ENCODE measurements at places on chromosomes 7 and 10.

DNA sequence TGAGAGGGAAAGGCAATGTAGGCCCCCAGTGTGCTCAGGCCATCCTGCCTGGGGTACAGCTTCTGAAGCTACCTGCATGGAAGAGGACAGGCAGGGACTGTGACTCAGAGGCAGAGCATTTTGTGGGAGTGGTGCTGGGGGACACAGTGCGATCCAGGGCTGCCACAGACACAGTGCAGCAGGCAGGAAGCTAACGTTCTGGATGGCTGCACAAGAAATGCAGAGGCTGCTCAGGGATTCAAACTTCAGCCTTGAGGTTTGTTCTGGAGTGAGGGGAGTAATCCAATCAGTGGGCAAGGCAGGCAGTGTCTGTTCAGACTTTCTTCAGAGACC, 648.0 kb upstream of the IGFBP3 start:
- DNase-seq: no peak

- no peak for DNase-seq
Observed at GRCh38 chr10:51691135-51691534, 8.3 kb downstream of the CSTF2T start.

DNA sequence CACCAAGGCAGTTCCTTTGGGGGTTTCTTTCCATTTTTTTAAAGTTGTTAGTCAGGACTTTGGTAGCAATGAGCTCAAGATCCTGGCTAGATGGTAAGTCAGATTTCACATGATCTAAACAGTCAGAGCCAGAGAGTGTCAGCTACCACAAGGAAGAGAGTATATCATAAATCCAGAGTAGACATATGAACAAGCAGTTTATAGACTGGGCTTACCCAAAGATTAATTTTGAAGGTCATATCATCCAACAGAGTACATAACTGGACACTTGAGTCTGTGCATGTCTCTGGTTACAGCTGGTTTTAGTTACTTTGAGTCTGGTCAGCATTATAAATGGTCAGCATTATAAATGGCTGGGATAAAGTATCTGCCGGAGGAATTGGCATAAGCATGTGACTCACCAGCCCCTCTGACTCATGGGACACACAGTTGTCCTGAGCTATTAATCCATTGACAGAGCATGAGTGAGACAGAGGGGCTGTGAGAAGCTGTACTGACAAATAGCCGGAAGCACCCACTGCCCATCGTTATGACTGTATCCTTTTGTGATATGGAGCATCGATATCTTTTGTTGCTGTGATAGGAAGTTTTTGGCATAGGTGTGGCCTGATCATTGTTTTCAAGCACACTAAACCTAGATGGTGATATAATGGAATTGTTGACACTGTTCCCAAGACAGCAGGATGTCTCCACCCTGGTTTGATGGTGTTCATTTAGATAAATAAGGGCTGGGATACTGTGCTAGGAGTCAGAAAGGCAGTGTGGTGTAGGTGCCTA, 19.3 kb downstream of the PPP1R3C start:
- no peak for DNase-seq

DNA sequence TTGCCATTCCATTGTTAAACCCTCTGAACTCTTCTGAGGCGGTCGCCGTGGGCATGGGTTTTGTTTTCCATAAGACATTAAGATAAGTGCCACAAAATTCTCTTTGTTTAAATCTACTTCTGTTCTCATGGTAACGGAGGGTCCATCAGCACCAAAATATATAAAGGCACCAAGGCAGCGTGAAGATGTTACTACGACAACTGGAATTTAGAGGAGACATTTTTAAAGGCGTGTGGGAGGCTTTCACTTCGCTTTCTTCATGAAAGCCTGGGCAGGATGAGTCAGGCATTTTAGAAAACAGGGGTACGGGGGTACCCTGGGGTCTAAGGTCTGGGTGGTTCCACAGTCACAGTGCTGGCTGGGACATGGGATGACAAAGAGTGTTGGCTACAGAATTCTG, 34.0 kb downstream of the SMKR1 start:
- no peak for DNase-seq

DNA sequence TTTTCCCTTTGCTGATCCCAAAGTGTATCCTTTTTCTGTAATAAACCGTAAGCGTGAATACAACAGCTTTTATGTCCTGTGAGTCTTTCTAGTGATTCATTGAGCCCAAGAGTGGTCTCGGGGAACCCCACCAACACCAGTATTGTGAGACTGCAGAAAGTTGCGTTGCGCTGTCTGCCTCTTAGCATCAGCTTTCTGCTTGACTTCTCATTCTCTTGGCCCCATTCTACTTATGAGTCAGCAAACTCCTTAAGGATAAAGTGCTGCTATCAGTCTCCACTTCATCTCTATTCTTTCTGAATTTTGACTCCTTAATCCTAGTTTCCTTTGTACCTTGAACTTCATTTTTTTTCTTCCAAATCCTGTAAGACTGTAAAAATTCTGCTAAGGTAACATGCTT, 184.3 kb upstream of the MBL2 start:
- DNase-seq: no peak

- no peak for DNase-seq
Observed at GRCh38 chr7:57417736-57418135, 32.2 kb upstream of the ZNF716 start.

- DNase-seq: no peak
Observed at GRCh38 chr7:148014541-148014940, 576.0 kb upstream of the C7orf33 start.

- DNase-seq: no peak
Observed at GRCh38 chr10:49191349-49191748, 3.2 kb upstream of the TMEM273 start.

DNA sequence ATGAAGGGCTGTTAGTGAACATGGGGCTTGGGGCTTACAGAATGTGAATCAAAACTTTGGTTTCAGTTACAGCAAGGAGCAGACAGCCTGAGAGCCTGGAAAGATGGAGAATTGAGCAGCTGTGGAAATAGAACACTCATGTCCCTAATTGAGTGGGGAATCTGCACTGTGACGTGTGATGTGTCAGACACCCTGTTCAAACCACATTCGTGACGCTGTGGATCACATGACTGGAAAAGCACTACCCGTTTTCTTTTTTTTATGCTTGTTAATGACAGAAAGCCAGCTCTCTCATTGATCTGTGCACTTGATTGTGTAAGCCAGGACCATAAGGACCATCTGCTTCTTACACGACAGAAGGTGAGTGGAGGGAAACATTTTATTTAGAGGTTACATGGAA, 15.1 kb upstream of the TBX20 start:
- DNase-seq: no peak

DNA sequence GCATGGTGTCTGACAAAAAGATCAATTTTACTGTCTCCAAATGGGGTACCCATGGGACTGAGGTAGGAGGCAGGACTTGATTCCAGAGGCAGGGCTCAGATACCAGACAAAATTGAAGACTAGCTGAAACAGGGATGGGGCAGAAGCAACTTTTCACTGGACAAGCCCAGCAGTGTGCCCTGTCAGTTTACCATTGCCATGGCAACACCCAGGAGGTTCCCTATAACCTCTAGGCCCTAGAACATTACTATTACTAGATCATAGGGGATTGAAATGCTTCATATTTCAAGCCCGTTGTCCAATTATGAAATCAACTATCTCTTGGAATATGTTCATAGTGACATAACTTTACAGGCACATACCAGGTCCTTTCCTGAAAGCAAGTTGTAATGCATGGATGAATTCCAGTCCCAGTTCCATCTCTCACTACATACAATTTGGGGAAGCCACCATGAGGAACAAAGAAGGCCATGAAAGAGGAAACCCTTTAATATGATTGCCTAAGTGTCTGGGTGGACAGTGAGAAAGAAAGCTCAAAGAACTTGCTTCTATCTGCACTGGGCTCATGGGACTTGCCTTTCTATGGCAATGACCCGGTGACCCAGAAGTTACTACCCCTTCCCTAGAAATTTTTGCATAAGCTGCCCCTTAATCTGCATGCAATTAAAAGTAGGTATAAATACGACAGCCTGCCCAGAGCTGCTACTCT, 557.9 kb downstream of the KCNMA1 start:
- no peak for DNase-seq

GRCh38 chr7:134750083-134751062, 29.1 kb upstream of the CALD1 start:
- DNase-seq: peak; percentile 6

- DNase-seq: no peak
Observed at GRCh38 chr7:136163340-136163801, 186.2 kb upstream of the MTPN start.

DNA sequence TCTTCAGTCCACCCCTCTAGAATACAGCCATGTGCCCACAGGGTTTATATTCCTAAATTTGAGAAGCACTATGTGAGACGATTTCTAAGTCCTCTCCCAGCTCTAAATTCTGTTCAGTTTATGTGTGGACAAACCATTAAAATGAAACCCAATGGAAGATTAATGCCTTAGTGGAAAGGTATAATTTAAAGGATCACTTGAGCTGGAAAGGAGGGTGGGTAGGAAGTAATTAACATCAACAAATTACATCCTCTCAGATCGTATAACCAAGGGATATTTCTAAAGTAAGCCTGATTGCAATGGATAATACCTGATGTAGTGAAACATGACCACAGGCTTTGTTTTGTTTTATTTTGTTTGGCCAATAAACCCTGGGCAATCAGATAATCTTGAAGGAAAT, 511.0 kb upstream of the COBL start:
- no peak for DNase-seq

GRCh38 chr7:44197474-44197873, 3.3 kb upstream of the YKT6 start:
- DNase-seq: no peak

GRCh38 chr10:3797750-3798149, 12.7 kb upstream of the KLF6 start:
- DNase-seq: no peak

DNA sequence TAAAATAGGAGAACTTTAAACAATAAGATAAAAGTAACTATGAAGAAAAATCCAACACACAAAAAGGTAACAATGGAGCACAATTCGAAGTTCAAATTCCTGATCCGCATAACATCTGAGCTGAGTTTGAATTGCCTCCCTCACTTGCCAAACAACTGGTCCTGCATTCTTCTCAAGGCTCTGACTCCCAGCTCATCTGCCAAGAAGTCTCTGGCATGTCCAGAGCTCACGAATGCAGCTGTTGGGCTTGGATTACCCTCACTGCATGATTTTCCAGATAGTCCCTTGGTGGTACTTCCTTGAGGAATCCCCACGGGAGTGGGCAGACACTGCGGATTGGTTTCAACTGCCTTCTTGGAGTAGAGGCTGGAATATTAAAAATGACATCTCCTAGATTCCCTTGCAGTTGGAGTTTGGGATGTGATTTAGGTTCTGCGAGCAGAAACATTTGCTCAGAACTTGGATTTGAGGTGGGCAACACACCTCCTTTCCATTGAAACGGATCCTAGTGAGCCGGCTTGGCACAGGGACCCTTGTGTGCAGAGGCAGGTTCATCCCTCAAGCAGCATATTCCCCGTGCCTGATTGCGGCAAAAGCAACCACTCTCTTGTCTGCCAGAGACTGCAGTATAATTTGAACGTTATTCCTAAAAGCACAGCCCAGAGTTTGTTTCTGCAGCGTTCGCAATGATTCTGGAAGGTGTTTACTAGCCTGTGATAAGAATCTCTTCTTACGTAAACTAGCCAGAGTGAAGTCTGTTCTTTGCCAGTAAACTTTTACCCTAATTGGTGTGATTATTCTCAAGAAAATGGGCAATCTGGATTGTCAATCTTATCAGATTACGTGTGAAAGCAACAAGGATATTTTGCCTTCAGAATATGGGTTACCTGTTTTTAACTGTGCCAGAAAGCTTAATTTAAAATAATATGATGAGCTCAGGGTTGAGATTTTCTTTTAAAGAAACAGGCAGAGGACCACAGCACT, 23.4 kb upstream of the PRKCQ start:
- no peak for DNase-seq

DNA sequence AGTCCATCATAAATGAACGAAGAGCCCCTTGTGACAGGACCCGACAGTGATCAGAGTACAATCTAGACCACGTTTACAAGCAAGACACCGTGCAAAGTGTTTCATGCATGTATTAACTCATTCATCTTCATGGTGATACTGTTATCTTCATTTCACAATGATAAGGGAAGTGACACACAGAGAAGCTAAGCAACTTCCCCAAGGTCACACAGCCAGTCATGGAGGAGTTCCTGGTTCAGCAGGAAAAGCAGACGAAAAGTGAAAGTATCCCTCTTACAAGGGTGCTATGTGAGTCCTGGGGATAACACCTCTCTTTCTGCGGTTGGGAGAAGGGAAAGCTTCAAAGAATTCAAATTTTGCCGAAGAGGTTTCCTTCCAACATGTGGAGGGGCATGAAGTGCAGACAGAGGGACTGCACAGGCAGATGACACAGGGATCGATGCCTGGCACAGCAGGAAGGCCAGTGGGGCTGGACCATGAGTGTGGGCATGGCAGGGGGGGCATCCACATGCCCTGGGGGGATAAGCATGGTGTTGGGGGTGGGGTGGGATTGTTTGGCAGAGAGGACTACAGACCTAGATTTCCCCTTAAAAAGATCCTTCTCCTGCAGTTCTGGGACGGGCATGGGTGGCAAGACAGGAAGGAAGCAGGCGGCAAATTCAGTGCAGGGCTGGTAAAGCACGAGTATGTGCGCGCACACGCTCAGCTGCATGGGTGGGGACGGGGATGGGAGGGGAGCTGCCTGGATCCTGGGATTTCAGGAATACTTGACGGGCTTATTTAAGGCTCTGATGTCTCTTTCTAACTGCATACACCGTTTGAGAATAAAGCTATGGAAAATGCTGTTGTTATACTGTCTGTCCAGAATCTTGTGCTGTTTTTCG, 33.5 kb upstream of the DDC start:
- DNase-seq: no peak

- no peak for DNase-seq
Observed at GRCh38 chr7:77619314-77619713, 76.9 kb upstream of the RSBN1L start.

DNA sequence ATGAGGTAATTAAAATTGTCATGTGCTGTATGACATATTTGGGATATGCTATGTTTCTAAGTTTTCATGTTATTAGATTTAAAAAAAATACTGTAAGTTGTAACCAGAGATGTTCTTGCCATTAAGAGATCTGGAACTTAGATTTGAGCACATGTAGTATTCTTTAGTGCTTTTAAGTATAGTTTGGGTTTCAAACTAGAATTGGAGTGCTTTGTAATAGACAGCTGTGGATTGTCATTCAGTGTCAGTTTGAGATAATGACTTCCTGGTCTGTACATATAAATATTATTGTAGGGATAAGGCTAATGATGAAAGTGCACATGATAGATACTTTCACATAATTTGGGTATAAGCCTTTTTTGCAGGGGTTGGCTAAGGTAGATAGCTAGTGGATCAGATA, 936.2 kb downstream of the CNTNAP2 start:
- no peak for DNase-seq

DNA sequence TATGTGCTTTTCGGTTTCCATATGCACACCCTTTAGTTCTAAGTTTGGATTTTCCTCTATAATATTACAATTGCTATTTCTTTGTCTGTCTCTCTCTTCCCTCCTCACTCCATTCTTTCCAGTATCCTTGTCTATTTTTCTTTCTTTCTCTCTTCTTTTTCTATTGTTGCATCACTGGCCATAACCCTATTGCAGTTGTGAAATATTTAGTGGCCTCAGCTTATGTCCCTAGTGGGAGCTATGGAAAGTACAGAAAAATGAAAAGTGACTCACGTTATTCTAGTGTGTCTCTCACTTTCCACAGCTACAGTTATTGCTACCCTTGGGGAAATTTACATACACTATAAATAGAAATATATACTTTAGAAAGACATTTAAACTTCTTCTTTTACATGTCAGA, 59.1 kb downstream of the CNTNAP2 start:
- no peak for DNase-seq
